Activated naive CD8-positive, alpha-beta T cell treated with anti-CD3 and anti-CD28 coated beads for 36 hours (primary cell): ENCODE measurements at places on chromosomes 1 and 21. TPM values are rescaled to one million over a fixed set of nuclear protein-coding genes. Genes with fewer than 3 reads are reported as not detected.
A peak's percentile ranks its signal among the peaks of the same experiment; 100 is the strongest.

DNA sequence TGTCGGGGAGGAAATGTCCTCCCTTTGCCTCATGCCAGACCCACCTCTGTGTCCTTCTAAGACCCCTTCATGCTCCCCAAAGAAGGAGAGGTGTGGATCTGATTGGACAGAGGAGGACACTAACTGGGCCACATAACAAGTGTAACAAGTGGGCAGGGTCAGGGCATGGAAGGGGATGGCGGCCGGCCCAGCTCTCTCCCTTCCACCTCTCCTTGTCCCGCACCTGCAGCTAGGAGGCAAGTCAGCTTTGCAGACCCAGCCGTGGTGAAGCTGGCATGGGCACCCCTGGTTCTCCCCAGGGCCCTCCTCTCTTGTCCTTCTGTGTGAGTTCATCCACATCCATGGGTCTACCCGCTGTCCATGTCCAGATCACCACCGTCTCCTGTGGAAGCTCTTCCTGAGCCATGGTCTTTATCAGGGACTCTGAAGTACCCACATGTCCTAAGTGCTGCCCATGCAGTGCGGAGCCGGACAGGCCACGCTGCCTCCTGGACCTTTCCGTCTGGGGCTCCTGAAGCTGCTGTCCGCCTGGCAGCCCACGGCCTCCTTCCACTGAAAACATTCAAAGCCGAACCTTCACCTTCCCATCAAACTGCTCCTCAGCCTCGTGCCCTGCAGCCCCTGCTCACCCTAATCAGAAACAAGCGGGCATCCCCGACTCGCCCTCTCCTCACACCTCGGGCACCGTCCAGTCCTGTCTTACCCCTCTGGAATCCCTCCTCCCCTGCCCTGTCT lies 460.5 kb downstream of the PTPRU start:
- H3K4me3 ChIP-seq: no peak overlapping the region
- H3K27ac ChIP-seq: no peak overlapping the region
- no peaks in the 10 kb centered on the region for H3K36me3 ChIP-seq
- DNase-seq: no peak
- no peaks in the 10 kb centered on the region for H3K4me1 ChIP-seq

GRCh38 chr1:184827600-184828368 lies 73.1 kb upstream of the EDEM3 start:
- DNase-seq: no peak
- H3K4me3 ChIP-seq: no peak overlapping the region
- no peak overlapping the region for H3K27ac ChIP-seq
- no peaks in the 10 kb centered on the region for H3K36me3 ChIP-seq
- H3K4me1 ChIP-seq: peaks cover 16% of the 10 kb centered on the region

DNA sequence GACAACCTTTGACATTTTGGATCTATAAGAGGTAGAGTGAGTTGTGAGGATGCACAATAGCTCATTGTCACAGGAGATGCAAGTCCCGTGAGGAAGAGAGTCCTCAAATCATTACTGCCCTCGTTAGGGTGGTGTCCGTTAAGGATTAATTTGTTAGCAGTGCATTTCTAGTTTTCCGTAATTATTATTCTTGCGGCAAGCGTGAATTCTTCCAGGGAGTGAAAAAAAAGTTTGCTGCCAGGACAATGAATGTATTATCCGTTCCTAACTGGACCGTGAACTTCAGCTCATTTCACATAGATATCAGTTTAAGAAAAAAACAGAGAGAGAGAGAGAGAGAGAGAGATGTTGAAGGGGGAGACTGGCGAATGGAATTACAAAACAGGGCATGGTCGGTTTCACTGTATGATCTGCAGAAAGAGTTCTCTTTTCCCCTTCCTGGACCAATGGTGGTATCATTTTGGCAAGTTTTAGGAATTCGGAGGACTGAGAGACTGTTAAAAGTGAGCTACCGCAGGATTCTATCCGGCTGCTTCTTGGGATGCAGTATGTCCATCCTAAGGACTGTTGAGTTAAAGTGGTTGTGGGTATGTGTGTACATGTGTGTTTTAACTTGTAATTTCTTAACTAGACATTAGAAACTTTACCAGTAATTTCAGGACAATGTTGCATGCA lies 216.0 kb upstream of the NFIA start:
- H3K4me3 ChIP-seq: no peak overlapping the region
- H3K36me3 ChIP-seq: no peaks in the 10 kb centered on the region
- no peak overlapping the region for H3K27ac ChIP-seq
- H3K27me3 ChIP-seq: peaks cover 17% of the 10 kb centered on the region
- no peak for DNase-seq
- no peaks in the 10 kb centered on the region for H3K4me1 ChIP-seq

GRCh38 chr21:41043014-41043413 lies 124.9 kb upstream of the BACE2 start:
- H3K4me3 ChIP-seq: no peak overlapping the region
- H3K36me3 ChIP-seq: no peaks in the 10 kb centered on the region
- no peak for DNase-seq
- H3K27ac ChIP-seq: no peak overlapping the region

DNA sequence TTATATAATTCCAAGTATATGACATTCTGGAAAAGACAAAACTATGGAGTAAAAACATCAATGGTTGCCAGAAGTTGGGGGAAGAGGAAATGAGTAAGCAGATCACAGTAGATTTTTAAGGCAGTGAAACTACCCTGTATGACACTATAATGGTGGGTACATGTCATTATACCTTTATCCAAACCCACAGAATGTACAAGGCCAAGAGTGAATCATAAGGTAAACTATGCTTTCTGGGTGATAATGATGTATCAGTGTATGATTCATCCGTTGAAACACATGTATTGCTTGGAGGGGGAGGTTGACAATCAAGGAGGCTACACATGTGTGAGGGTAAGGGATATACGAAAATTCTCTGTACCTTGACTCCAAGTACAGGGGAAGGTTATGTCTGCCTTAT lies 862.7 kb downstream of the PLA2G4A start:
- H3K4me1 ChIP-seq: no peaks in the 10 kb centered on the region
- H3K36me3 ChIP-seq: no peaks in the 10 kb centered on the region
- DNase-seq: no peak
- H3K4me3 ChIP-seq: no peak overlapping the region
- no peak overlapping the region for H3K27ac ChIP-seq

- peaks cover 18% of the 10 kb centered on the region for H3K36me3 ChIP-seq
- H3K4me3 ChIP-seq: no peak overlapping the region
- H3K4me1 ChIP-seq: peaks cover 13% of the 10 kb centered on the region
- no peaks in the 10 kb centered on the region for H3K27me3 ChIP-seq
These were observed 30.3 kb upstream of the ANGPTL7 start for GRCh38 chr1:11158720-11159321.

Gene TMEM54
- 1.4 TPM for total RNA-seq

DNA sequence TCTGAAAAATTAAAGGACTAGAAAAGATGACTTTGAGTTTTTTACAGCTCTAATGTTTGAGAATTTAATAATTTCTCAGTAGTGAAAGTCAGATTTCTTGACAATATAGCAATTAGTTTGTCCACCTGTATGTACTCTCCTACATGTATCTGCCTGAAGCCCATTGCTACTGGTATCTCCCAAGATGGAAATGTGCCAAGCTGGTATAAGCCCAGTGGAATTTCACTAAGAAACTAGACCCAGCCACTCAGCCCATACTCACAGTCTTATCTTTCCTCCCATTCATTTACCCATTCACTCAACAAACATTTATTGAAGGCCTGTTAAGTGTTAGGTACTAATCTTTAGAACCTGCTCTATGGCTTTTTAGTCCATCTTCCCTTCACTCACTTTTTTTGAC lies 21.6 kb upstream of the TRIM45 start:
- H3K27me3 ChIP-seq: peaks cover 4% of the 10 kb centered on the region
- no peaks in the 10 kb centered on the region for H3K36me3 ChIP-seq
- no peak overlapping the region for H3K4me3 ChIP-seq
- no peaks in the 10 kb centered on the region for H3K4me1 ChIP-seq
- no peak overlapping the region for H3K27ac ChIP-seq
- DNase-seq: no peak

Gene KRTAP19-8
- total RNA-seq: not detected

Gene A3GALT2
- not detected for total RNA-seq

DNA sequence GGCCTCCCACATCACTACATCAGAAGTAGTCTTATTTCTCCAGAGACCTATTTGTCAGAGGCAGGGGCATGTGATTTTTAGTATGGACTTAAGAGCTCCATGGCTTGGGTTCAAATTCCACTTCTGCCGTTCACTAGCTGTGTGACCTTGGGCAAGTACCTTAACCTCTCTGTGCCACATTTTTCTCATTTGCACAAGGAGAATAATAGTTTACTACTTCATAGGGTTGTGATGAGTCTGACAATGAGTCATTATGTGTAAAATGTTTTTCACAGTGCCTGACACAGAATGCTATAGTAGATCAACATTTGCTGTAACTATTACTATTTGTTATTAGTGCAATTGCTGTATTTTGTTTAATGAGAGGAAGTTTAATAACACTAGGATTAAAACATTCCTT lies 200.6 kb downstream of the PRDM2 start:
- no peaks in the 10 kb centered on the region for H3K36me3 ChIP-seq
- peaks cover 21% of the 10 kb centered on the region for H3K27me3 ChIP-seq
- no peak overlapping the region for H3K4me3 ChIP-seq
- DNase-seq: no peak
- no peak overlapping the region for H3K27ac ChIP-seq

Gene TMEM79
- total RNA-seq: 7.3 TPM

Gene PGLYRP3
- not detected for total RNA-seq

Gene TMEM51
- not detected for total RNA-seq

Gene TIE1
- total RNA-seq: 0.49 TPM

Gene CD84
- 13.5 TPM for total RNA-seq

DNA sequence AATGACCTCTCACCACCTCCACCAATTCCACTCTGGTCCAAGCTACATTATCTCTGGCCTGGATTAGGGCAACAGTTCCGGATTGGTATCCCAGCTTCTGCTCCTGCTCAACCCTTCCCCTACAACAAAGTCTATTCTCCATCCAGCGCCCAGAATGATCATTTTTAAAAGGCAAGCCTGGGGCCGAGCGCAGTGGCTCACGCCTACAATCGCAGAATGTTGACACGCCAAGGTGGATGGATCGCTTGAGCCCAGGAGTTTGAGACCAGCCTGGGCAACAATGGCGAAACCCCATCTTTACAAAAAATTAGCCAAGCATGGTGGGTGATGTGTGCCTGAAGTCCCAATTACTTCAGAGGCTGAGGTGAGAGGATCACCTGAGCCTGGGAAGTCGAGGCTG lies 2.2 kb downstream of the LYST start:
- no peak for DNase-seq
- peaks cover 42% of the 10 kb centered on the region for H3K4me1 ChIP-seq
- H3K36me3 ChIP-seq: peaks cover 43% of the 10 kb centered on the region
- H3K4me3 ChIP-seq: peak overlapping the region; percentile 97
- H3K27ac ChIP-seq: peak overlapping the region; percentile 73

Gene ZBTB40
- 15.8 TPM for total RNA-seq

DNA sequence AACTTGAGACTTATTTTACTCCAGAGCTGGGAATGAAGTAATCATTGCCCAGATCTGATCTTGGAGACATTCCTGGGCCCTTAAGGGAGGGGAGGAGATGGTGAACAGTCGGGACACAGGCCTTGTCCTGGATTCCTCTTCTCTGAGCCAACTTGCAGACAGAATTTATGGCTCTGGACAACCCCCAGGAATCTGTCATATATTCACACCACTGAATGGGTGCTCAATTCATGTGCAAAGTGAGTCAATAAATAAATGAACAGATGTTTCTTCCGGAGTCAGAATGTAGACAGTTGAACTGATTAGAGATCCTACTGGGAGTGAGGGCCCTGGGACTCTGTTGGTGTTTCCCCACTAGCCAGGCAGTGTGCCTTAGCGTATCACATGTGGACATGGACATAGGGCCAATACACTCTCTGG lies 2.6 kb downstream of the TUFT1 start:
- no peaks in the 10 kb centered on the region for H3K36me3 ChIP-seq
- peaks cover 18% of the 10 kb centered on the region for H3K27me3 ChIP-seq
- H3K4me3 ChIP-seq: no peak overlapping the region
- DNase-seq: no peak

Gene DCDC2B
- not detected for total RNA-seq

DNA sequence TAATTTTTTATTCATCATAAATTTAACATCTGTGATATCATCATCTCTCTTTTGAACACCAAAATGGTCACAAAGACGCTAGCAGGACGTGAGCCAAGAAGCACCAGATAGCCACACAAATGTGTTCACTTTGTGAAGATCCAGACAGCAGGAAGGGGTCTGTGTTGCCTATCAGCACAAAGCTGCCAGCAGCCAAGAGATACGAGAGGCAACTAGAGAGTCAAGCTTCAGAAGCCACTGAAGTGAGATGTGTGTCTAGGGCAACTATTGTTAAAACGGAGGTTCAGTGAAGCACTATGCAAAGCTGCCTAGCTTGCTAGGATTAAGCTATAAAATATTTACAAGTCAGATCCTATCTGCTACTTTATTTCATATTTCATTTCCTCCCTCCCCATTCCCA lies 45.3 kb downstream of the NDC1 start:
- no peaks in the 10 kb centered on the region for H3K4me1 ChIP-seq
- no peaks in the 10 kb centered on the region for H3K27me3 ChIP-seq
- H3K27ac ChIP-seq: no peak overlapping the region
- no peak for DNase-seq
- H3K4me3 ChIP-seq: no peak overlapping the region

- peaks cover 8% of the 10 kb centered on the region for H3K4me1 ChIP-seq
- peaks cover 1% of the 10 kb centered on the region for H3K36me3 ChIP-seq
- H3K4me3 ChIP-seq: no peak overlapping the region
- no peaks in the 10 kb centered on the region for H3K27me3 ChIP-seq
These were observed 49.5 kb downstream of the LYST start for GRCh38 chr1:235817101-235817728.

- peaks cover 54% of the 10 kb centered on the region for H3K4me1 ChIP-seq
- DNase-seq: peak; percentile 73
- H3K27ac ChIP-seq: peak overlapping the region; percentile 92
These were observed 32.1 kb downstream of the EYA3 start for GRCh38 chr1:28056129-28056925.

DNA sequence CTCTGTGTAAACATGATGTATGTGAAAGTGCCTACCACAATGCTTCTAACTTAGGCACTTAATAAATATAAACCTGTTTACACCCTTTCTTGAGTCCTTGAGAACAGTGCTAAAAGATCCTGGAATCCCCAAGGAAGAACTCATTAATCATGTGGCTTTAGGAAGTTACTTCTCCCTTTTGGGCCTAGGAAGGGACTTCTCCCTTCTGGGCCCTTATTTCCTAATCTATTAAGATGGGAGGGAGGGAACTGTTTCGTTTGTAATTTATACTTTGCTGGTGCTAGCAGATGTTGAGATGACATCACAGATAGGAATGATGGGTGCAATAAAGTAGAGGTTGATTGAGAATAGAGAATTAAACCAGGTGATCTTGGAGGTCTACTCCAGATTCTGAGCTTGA lies 1.2 kb downstream of the BTF3L4 start:
- peak overlapping the region; percentile 98 for H3K27ac ChIP-seq
- H3K4me3 ChIP-seq: peak overlapping the region; percentile 96
- H3K27me3 ChIP-seq: no peaks in the 10 kb centered on the region
- peaks cover 44% of the 10 kb centered on the region for H3K4me1 ChIP-seq

Gene OR2L5
- not detected for total RNA-seq

- H3K4me3 ChIP-seq: peak overlapping the region; percentile 89
- H3K36me3 ChIP-seq: peaks cover 2% of the 10 kb centered on the region
- peaks cover 39% of the 10 kb centered on the region for H3K27me3 ChIP-seq
- H3K4me1 ChIP-seq: peaks cover 33% of the 10 kb centered on the region
- peak; percentile 77 for DNase-seq
These were observed 164.8 kb downstream of the PPIAL4G start for GRCh38 chr1:148318123-148318903.
